Natural killer cell (primary cell): ENCODE measurements at places on chromosomes 13 and 19. TPM values are rescaled to one million over a fixed set of nuclear protein-coding genes. Genes with fewer than 3 reads are reported as not detected.

GRCh38 chr19:48558018-48558684, 6.2 kb downstream of the SULT2B1 start:
- no peak for DNase-seq

DNA sequence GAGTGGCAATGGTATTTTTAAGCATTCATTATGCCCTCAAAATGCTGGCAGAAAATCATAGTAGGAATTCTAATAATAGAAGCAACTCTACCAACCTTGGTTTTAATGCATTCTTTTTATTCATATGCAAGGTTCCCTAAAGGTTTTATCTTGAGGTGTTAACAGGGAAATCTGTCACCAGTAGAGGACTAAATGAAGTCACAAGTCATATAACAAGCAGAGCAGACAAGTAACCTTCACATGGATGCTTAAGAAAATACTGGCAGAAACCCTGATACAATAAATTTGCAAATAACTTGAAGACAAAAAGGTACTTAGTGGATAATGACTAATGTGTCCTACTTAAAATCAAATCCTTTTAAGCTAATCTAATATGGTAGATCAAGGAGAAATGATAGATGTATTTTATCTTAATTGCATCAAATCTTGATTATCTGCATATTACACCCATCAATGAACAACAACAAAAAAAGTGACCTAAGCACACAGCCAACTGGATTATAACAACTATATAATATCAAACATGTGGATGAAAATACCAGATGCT, 73.3 kb downstream of the RFC3 start:
- DNase-seq: no peak

GRCh38 chr13:33296793-33297425, 11.4 kb upstream of the STARD13 start:
- DNase-seq: no peak

GRCh38 chr19:46067691-46068090, 26.9 kb upstream of the IGFL4 start:
- no peak for DNase-seq

The IZUMO2 gene
- not detected for total RNA-seq
